Iris pigment epithelial cell (primary cell): ENCODE measurements at places on chromosomes 5 and 9.

- no peak for DNase-seq
Measured at GRCh38 chr5:157486221-157486681, 26.2 kb downstream of the NIPAL4 start.

- no peak for DNase-seq
Measured at GRCh38 chr5:136075466-136075891, 46.7 kb downstream of the TGFBI start.

- no peak for DNase-seq
Measured at GRCh38 chr5:175895215-175895614, 23.8 kb downstream of the CPLX2 start.

GRCh38 chr5:143245929-143246561 lies 157.4 kb downstream of the NR3C1 start:
- peak; percentile 97 for DNase-seq

GRCh38 chr9:2414465-2414864 lies 207.1 kb upstream of the VLDLR start:
- peak; percentile 45 for DNase-seq

GRCh38 chr5:36373527-36374086 lies 71.9 kb upstream of the RANBP3L start:
- DNase-seq = peak; percentile 83

DNA sequence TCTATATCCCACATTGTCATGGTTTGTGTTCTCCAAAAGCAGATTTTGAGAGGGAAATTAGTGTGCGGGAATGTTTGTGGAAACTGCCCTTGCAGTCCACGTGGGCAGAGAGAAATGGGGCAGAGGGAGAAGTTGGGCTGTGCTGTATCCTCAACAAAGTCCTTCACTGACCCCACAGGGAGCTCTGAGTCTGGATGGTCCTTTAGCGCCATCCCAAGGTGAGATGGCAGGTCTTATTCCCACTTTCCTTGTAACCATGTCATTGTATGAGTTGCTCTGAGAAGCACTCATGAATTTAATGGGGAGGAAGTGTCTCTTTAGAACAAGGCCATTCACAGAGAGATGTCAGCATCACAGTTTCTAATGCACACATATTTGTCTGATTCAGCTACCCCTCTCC lies 127.1 kb downstream of the ANKRD18B start:
- no peak for DNase-seq

DNA sequence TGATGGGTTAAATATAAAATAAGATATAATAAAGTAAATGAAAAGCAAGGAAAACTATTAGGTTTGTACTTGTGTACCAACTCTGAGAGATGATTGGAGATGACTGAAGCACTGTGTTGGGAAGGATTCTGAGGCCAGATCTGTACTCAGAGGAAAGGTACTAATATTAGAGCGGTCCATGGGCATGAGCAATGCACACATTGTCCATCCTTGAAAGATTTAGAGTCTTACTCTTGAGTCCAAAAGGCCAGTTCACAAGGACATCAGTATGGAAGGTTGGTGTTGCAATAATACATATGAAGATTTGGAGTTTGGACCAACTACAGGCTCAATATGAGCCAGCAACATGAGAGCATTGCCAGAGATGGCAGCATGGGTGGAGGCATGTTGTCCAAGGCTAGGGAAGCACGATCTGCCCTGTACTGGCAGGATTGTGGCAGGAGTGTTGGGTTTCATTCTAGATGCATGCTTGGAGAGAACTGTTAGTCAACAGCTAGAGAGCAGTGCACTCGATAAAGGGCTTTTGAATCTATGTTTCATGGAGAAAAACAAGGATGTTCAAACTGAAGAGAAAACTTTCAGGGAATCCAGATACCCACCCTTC lies 84.4 kb downstream of the TMEM215 start:
- no peak for DNase-seq

DNA sequence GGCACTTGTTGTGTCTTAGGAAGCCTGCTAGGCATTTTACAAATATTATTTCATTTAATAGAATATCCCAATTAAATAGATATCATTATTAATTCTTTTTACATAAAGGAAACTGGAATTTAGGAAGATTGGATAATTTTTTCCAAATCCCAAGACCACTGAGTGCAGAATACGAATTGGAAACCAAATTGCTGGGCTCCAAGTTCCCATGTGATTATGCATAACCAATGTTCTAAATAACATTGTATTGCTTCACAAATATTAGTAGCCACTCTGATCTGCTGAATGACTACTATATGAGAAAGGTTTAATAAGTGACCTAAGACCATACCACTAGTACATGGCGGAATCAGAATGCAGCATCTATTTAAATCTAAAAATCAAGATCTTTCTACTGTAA lies 57.7 kb downstream of the ALDH1A1 start:
- no peak for DNase-seq

- peak; percentile 7 for DNase-seq
Measured at GRCh38 chr9:95605816-95606488, 89.2 kb upstream of the PTCH1 start.

DNA sequence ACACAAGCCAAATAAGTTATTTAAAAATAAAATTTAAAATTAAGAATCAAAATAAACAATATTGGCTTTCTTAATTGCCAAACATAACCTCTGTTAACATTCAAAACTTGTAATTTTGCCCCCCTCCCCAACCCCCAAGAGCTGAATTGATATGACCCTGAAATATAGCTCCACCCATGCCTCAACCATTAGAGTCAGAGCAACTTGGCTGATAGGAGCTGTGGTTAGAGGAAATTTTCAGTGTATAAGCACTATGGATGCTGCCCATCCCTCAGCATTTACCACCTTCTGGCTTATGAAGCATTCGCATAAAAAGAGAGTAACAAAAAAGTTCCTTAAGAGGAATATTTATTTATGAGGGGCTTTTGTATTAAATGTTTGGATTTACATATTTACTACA lies 6.1 kb downstream of the POC5 start:
- DNase-seq = no peak

DNA sequence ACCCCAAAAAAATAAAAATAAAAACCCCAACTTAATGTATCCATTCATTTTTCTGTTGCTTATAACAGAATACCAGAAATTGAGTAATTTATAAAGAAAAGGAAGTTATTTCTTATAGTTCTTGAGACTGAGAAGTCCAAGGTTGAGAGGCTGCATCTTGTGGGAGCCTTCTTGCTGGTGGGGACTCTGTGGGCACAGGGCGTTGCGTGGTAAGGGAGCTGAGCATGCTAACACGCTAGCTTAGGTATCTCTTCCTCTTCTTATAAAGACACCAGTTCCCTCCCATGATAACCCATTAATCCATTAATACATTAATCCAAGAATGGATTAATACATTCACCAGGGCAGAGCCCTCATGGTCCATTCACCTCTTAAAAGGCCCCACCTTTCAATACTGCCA lies 150.9 kb downstream of the ZSWIM6 start:
- DNase-seq = no peak

- no peak for DNase-seq
Measured at GRCh38 chr9:27377147-27377807, 80.3 kb upstream of the EQTN start.

GRCh38 chr9:135704483-135704882 lies 2.5 kb downstream of the KCNT1 start:
- no peak for DNase-seq

DNA sequence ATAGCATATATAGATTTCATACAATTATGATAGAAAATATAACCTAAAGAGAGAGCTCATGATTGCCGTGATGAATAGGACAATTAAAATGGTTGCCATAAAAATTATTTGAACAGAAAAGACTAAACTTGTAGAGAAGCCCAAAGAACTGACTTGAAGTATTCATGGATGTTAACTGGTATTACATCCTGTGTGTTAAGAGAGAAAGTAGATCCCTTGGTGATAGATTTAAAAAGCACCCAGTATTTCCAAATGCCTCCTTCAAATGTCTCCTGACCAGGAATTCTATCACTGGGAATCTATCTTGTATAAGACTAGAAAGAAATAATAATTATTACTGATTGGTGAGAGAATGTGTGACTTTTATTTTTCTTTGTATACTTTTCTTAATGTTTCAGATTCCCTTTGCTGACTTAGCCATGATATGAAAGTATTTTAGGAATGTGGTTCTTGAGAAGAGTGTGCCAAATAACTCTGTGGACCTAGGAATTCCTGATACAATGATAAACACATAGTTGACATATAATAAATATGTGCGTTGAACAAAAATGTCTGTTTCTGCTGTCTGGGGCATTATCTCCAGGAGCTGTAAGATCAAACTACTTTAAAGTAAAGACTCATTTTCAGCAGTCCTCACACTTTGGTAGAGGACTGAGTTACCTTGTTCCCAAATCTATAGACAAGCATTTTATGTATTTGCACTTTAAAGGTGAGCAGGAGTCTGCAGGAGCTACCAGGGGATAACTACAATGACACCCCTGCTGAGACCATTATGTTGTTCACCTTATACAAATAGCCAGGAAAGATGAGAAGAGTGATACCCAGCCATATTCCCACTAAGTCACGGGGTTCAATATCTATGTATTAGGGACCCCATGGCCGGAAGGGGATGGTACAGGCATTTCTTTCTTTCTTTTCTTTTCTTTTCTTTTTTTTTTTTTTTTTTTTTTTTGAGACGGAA lies 211.1 kb upstream of the TLE4 start:
- DNase-seq = peak; percentile 71

DNA sequence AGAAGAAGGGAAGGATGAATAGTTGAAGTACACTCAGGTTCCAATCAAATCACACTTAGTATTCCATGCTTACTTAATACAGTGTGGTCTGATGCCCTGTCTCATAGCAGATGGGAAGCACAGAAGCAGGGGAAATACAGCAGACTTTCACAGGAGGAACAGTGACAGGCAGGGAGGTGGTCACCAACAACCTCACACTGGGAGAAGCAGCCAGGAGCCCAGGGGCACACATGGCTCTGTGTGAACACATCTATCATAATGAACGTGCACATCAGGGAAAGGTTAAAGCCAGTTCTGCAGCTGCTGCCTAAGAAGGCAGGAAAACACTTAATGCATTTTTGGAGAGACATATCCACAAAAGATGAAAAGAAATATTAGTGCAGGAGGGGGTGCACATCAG lies 312.3 kb downstream of the MED10 start:
- DNase-seq = no peak

DNA sequence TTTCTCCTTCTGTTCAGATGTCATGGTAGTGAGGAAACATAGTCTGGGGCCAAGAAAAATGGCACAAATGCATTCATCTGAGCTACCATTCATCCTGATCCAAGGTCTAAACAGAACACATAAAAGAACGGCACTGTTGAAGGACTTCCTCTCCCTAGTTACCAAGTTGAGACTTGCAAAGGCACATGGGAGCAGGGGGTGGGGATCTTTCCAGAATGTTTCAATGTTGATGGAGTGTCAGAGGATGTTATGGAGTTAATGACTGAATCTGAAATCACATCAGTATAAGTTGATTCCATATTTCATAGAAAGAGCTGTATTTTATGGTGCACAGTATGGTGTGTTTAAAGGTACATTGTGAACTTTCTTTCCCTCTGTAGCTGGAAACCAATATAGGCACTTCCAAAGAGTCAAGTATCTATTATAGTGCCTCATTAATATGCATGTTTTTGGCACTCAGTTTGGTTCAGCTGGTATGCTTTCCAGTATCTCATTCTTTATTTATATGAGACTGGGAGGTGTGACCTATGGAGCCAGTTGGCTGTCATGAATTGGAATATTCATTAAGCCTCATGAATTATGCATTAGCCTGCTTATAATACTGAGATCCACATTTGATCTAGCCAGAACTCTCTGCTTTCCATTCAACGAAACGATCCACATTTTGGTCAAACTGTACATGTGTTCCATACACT lies 603.0 kb downstream of the NR2F1-AS1 start:
- DNase-seq = no peak

DNA sequence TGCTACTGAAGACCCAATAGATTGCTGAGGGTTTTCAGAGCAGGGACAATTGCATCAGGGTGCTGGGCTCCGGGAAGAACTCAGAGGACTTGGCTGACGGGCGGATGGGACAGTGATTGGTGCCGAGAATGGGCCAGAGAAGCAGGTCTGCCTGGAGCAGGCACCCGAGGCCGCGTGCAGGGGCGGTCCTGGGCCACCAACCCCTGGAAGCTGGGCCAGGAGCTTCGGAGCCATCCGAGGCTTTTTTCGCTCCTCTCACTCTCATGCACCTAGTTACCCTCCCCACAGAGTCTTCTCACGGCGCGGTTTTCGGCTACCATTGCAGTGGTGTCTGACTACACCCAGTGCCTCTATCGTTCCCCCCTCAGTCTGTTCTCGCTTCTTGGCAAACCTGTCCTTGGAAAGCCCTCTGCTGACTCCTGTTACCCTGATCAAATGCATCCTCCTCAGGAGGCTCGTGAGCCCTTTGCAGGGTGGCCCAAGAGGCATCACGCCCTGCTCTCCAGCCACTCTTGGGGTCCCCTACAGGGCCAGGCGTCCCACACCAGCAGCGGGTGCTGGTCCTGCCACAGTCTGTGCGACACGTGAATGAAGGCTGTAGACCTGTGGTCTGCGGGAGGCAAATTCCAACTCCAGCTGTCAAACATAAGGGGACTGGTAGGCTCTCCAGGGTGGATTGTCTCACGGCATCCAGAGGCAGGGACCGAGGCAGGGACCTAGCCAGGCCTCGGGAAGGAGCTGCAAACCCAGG lies 1.2 kb upstream of the CLPTM1L start:
- no peak for DNase-seq

- DNase-seq = no peak
Measured at GRCh38 chr9:120807607-120808379, 14.6 kb upstream of the FBXW2 start.

DNA sequence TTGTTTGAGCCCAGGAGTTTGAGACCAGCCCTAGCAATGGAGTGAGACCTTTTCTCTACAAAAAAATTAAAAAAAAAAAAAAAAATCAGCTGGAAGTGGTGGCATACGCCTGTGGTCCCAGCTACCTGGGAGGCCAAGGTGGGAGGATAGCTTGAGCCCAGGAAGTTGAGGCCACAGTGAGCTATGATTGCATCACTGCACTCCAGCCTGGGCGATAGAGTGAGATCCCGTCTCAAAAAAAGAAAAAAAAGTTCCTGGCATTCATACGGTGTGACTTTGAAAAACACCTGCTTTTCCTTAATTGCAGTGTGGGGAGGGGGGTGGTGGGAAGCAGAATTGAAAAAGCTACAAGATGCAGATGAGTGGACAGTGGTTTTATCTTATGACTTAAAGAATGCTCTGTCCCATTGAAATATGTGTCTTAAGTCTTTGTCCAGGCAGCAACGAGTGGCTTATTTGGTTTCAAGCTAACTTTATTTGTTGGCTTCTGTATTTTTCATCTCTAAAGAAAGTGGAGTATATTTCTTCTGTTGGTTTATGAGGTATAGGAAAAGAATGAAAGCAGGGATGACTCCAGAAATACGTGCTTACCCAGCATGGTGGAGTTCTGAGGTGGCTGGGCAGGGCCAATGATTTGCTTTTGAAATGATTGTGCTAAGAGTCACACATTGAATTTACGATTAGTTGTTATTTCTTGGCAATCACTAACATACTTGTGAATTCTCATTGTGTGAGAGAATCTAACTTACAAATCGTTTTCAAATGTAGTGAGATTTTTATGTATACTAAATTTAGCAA lies 27.8 kb downstream of the ROPN1L start:
- peak; percentile 42 for DNase-seq

DNA sequence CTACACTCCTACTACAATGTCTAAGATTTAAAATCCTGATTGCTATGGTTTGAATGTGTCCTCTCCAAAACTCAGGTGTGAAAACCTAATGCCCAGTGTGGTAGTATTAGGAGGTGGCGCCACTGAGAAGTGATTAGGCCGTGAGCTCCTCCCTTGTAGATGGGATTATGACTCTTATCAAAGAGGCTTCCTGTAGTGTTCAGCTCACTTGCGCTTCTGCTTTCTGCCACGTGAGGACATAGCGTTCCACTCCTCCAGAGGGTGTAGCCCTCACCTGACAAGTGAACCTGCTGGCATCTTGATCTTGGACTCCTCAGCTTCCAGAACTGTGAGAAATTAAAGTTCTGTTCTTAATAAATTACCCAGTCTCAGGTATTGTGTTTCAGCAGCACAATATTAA lies 33.0 kb upstream of the WHRN start:
- DNase-seq = no peak
